ENCODE measurements at places on chromosomes 11 and 22.

DNA sequence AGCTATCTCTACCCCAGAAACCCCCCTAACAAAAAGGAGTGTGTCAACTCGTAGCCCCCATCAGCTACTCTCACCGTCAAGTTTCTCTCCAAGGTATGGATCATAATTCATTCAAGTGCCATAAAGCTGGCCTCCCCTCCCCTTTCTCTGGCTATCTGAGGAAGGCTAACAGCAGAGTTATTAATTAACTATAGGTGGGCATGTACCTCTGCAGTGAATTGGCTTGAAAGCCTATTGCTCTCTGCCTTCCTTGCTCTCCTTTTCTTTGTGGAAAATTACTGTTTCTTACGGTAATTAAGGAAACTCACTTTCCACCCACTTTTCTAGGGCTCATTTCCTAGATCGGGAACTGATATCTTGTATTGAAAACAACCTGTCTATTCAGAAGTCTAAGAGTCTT is 14.1 kb downstream of the POLA2 start:
- DNase-seq: no peak

DNA sequence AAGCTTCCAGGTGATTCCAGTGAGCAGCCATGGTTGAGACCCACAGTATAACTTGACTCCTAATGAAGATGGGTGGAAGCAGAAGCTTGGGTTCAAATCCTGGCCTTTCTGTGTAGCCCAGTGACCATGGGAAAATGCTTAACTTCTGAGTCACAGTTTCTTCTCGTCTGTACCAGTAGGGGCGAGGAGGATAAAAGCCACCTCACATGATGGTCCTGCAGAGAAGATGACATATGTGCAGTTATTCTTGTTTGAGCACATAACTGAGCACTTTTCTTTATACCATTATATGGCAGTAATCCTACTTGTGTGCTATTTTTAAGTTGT is 4.9 kb downstream of the TMEM109 start:
- DNase-seq: peak; percentile 20

DNA sequence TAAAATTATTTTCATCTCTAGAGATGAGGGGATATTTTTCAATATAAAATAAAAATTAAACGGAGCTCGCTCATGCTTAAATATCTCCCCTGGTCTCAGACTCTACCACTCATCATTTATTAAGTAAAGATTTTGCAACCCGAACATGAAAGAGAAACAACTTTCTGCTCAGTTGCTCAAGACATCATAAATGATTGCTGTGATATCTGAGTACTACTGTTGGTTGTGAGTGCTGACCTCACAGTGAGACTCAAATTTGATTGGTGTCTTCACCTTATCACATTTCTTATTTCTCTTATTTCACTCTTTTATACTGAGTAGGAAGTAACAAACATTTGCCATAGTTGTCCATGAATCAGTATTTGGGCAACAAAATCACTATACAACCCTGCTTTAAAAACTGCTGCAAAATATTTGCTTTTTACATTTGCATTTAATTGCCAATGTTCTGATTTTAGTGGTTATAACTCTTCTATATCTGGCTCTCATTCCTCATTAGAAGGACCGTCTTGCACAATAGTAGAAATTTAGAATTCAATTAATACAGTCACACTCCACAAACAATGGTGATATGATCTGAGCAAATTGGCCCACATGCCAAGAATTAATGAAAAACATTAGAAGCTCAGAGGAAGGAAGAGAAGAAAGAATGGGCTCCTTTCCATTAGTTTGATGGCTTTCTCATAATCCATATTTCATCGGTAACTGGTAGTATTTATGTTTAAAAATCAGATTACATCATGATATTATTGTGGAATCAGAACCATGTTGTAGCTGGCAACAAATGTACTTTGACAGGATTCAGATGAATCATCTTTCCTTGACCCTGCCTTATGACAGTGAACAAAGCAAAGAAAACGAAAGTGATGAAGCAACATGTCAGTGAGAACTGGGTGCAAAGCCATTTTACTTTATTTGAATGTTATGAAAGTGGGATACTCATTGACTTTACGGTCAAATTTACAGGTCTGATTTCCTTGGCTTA is 973.6 kb upstream of the TENM4 start:
- DNase-seq: peak; percentile 23

DNA sequence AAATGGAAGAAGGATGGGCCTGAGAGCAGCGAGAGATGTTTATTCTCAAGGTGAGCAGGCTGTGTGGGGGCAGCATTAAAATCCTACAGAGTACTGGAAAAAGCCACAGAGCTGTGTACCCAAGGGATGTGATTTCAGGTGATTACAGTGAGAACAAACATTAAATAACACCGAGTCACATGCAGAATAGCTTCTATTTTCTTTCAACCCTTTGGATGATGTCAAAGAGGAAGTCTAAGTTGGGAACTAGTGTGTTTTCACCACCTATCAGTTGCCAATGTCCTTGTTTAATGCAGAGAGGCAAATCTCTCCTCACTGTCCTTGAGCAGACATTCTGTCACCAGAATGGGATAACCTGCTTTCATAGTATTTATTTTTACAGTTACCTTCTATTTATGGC is 379.6 kb upstream of the NARS2 start:
- no peak for DNase-seq

DNA sequence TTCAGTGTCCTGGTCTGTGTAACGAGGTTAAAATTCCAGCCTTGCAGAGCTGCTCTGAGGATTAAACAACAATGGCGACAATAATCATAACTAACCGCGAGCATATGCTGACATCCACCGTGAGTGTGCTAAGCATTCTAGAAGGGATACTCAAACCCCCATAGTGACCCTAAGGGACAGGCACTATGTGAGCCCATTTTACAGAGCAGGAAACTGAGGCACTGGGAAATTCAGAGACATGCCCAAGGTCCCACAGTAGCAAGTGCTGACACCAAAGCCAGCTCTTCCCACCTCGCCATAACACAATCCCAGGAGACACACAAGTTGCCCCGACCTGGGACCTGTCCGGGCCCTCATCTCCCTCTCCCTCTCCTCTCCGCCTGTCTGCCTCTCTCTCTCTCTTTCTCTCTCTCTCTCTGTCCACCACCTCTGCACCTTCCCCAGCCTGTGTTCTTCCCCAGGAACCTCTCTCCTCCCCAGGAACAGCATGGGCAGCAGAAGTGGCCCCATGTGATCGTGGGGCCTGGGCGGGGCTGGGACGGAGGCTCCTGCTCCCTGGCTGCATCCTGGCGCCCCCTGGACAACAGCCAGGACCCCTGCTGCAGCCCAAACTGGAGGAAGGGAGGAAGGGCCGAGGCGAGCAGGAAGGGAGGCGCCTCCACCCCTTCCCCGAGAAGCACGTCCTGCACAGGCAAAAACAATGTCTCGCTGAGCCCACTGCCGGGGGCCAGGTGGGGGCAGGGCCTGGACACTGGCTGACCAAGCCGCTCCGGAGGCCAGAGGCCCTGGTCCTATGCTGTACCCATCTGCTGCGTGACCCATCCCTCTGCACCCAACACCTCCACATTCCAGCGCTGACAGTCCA is 14.8 kb upstream of the MFNG start:
- DNase-seq: no peak

- no peak for DNase-seq
Measured at GRCh38 chr11:70240337-70240736, 30.2 kb upstream of the PPFIA1 start.

- no peak for DNase-seq
Measured at GRCh38 chr22:19586922-19587684, 62.9 kb upstream of the CLDN5 start.

DNA sequence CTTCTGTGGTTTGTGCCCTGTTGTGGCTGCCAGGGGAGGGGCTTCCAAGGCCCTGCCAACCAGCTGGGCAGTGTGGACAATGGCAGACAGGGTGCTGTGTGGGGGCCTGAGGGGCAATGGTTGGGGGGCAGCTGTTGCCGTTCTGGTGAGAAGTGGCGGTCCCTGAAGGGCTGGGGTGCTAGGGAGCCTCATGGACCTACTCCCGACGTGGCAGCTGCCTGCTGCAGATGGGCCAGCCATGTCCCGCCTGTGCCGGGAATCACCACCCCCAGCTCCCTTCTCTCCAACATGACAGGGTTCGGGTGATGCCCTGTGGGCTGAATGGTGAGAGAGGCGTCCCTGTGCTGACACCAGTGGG is 74.2 kb downstream of the KCNQ1 start:
- DNase-seq: no peak

- DNase-seq: no peak
Measured at GRCh38 chr11:5304046-5304445, 2.3 kb upstream of the OR51B4 start.

- peak; percentile 21 for DNase-seq
Measured at GRCh38 chr11:42036201-42036600, 576.7 kb upstream of the LRRC4C start.

DNA sequence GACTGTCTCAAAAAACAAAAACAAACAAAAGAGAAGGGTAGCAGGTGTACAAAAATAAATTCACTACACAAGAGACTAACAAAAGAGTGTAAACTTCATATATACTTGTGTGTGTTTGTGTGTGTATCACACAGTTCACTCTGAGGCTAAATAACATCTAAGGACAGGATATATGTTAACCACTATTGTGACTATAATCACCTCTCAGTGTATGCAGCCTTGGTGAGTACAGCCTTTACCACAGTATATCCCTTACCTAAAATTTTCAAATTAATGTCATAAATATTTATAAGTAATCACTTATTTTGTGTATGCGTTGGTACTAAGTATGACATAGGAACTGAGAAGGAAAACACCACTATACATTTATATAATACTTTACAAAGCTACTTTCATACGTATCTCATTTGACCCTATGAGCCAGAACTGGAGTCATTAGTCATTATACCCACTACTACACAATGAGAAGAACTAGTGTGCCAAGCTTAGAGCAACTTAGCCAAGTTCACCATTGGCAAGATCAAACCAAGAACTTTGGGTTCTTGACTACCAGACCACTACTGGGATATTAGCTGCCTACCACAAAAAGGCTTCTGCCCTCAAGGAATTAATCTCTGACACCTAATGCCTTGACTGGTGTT is 116.7 kb downstream of the SGSM3 start:
- no peak for DNase-seq

- DNase-seq: no peak
Measured at GRCh38 chr22:22925146-22925804, 37.7 kb downstream of the IGLL5 start.

Measured in fibroblast of skin of abdomen (primary cell).